ENCODE measurements at places on chromosomes 5 and 9.
A peak's percentile ranks its signal among the peaks of the same experiment; 100 is the strongest.

GRCh38 chr5:8098081-8098480, 229.1 kb downstream of the MTRR start:
- no peak for DNase-seq

GRCh38 chr9:79902825-79903600, 331.2 kb downstream of the TLE4 start:
- DNase-seq = no peak

DNA sequence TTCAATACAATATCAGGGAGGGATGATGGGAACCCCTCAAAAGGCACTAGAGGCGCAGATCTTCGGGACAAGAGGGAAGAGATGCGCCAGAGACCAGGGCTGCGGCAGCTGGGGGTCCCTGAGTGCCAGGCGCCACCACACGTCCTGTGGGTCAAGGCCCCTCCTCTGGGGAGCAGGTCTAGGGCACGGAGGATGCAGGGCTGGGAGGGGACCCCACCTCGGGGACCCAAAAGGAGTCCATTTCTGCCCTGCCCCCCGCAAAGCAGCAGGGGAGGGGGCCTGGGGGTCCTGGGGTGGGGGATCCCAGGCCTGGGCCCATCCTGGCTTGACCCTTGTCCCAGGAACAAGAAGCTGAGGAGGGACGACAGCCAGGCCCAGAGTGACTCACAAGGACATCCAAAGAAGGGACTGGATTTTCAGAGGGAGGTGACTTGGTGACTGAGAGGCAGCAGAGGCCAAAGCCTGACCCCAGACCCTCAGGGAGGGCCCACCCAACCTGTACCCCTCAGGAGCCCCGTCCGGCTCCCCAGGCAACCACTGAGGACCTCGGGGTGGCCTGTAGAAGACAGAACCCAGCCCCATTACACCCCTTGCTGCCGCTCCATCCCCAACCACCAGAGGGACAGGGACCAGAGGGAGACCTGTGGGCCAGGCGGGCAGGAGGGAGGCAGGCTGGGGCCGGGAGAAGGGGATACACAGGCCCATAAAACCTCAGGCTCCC, 54.2 kb downstream of the LRSAM1 start:
- peak; percentile 26 for DNase-seq

DNA sequence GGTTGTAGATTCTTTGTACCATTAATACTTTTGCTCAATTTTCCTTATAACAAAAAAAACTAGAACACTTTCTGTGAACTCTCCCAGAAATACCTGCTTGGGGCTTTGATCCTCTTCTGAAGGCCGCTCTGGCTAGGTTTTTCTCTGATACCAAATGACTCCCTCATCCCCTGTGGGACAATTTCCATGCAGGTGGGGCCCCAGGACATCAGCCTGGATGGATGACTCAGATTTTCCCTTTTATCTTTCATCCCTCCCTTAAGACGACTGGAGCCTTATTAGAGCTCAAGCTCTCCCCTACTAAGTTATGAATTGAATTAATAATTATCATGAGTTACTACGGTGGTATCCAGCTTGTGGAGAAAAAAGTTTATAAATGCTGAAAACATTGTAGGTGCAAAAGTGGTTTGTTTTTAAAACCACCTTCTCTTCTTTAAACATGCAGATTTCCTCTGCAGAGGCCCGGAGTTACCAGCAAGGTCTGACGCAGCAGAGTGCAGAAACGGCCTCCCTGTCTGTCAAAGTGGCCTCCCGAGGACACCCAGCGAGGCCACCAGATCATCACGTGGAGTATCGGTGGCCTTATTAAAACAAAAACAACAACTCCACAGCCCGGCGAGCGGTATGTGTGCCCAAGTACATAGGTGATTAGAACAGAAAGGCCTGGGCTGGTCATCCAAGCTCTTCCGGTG, 50.8 kb upstream of the IRX4 start:
- no peak for DNase-seq

DNA sequence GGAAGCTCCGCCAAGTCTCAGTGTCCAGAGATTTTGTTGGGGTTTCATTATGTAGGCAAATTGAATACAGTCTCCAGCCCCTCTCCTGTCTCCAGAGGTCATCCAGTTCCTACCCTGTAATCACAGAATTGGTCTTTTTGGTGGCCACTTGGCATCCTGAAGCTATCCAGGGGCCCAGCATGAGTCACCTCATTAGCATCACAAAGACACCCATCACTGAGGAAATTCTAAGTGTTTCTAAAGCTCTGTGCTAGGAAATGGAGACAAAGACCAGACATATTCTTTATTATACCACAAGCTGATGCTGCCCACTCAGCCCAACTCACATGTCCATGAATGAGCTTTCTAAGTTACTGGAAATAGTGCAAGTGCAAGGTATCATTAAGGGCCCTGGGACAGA, 229.9 kb downstream of the DOCK8 start:
- DNase-seq = no peak

- DNase-seq = no peak
Measured at GRCh38 chr5:142087920-142088679, 20.5 kb upstream of the NDFIP1 start.

DNA sequence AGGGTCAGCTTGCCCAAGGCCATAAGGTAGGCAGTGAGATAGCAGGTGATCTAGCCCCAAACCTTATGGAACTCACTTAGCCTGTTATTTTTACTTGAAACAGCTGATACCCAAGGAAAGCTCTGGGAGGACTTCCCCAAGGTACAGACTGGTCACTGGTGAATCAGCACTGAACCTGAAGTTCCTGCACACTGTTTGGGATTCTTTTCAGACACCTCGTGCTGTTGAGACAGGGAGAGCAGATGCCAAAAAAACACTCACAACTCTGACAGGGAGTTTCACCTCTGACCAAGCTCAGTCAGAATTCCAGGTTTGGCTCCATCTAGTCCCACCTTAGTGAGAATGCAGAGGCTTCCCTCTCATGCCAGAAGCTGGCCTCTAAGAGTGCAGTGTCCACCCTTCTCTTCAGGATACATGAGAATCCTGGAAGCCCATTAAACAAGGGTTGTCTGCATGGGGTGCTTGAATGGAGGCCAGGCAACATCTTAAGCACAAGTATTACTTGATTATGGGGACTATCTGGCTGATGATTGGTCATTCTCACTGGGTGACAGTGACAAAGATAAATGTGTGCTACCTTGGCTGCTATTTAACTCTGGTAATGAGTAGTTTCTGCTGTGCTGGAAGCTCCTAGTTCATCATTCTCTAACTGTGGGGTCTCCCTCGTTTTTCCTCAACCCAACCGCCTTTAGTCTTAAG, 122.8 kb upstream of the SLIT3 start:
- no peak for DNase-seq

DNA sequence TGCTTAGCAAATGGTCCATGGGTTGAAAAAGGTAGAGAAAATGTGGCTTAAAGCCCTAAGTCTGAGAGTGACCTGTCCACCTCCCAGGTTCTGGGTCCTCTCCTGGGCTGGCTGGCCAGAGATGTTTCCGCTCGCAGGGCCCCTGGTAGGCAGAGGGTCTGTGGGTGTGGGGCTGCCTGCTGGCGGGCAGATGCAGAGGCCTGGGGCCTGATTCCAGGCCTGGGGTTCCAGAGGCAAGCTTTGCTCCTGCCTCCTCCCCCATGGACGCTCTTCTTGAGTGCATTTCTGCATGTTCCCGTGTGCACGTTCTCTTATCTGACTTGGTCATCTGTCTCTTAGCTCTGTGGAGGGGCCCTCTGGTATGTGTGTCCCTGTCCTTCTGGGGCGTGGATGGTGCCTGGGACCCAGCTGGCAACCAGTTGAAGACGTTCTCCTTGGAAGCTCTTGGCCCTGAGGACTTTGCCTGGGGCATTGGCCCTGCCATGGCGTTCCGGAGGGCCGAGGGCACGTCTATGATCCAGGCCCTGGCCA, 3.8 kb downstream of the MIGA2 start:
- DNase-seq = no peak

DNA sequence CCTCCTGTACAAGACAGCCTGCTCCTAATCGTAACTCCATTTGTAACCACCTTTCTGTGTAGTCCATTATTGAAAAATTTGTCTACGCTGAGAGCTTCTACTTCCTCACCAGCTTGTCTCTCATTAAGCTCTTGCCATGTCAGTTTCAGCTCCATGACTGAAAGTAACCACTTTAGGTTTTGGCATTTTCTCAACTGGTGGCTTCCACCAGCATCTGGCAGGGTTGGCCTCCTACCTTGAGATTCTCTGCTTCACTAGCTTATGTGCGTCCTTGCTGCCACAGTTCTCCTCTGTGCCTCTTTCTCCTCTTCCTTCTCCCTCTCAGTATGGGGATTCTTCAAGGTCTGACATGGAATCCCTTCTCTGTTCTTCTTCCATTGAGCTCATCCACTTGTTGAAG, 31.8 kb downstream of the F2RL2 start:
- no peak for DNase-seq

- no peak for DNase-seq
Measured at GRCh38 chr9:92242260-92243136, 51.0 kb downstream of the IARS1 start.

GRCh38 chr9:79193001-79193400, 378.8 kb upstream of the TLE4 start:
- DNase-seq = no peak

DNA sequence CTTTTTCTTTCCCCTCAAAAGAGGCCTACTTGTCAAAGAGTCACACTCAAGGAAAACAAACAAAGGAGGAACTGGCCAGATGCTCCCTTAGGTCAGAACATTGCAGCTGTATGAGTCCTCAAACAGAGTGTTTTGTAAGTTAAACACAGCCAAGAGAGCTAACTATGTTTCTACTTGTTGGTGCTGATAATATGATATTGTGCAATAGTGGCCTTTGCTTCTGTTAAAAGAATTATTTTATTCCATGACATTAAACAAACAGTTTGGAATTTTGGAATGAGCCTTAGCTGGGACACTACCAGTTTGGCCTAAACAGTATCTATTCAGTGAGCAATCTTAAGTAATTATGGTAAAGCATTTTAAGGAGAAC, 56.0 kb upstream of the TPD52L3 start:
- DNase-seq = no peak

- DNase-seq = no peak
Measured at GRCh38 chr5:134189031-134189430, 12.3 kb upstream of the SKP1 start.

- DNase-seq = peak; percentile 49
Measured at GRCh38 chr5:463952-464351, 21.0 kb downstream of the EXOC3 start.

GRCh38 chr9:93955111-93955980, at the start of gene BARX1:
TSS of gene BARX1 (minus strand) at chr9:93955355. CDS start at chr9:93955146, 209 bp downstream.
- no peak for DNase-seq

DNA sequence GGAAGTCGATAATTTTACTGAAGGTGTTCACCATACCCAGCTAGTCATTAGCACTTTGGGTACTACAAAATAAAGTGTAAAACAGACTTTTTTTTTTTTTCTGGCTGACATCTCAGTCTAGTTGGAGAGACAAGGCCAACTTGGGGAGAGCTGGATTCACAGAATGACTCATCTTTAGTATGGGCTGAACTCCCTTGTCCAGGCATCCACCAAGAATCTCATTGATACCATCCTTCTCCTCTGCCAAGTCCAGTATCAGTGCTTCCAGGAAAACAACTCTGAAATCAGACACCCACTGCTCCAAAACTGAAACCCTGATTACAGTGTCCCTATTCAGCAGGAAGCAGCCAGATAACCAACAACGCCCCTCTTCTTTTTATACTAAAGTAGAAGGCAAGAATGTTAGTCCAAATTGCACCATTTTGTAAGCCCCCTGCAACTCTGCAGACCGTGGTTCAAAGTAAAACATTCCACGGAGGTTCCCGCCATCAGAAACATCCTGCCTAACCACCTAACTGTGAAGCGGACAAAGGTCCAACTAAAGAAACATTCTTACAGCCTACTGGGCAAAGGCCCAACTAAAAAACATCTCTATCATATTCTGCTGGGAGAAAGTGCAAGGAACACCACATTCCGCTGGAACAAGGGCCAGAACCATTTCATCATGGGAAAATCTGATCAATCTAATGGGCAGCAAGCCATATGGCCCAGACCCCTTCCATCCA, 728.2 kb downstream of the BRINP1 start:
- no peak for DNase-seq

- DNase-seq = no peak
Measured at GRCh38 chr9:113403646-113404045, 2.6 kb upstream of the ALAD start.

- DNase-seq = no peak
Measured at GRCh38 chr5:68054638-68055037, 160.9 kb upstream of the PIK3R1 start.

DNA sequence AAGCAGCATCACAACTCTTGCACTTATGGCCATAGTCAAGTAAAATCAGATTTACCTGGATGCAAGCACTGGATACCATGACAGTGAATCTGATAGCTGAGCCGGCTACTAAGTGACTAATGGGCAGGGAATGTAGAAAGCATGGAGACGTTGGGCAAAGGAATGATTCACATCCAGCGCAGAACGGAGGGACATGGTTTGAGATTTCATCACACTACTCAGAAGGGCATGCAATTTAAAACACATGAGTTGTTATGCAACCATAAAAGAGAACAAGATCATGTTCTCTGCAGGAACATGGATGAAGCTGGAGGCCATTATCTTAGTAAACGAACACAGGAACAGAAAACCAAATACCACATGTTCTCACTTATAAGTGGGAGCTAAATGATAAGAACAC, 169.1 kb upstream of the PIK3R1 start:
- no peak for DNase-seq

DNA sequence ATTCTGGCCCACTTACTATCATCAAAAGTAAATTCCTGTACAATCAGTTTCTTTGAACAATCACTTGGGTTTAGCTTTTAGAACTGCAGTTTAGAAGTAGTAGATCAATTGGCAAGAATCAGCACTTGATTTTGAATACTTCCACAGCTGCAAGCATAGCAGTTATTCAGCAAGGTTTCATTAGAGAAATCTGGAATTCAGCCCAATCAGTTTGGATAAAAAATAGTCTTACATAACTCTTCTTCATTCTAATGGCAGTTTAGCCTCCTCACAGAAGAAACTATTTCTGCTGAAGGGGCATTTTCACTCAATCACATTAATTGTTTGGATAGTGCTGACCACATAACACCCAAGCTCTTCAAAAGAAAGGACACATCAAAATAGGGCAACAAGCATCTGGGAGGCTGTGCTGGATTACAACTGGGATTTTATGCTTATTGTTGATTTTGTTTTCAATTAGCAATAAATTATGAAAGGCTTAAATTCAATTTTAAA, 336.2 kb upstream of the PDE4D start:
- DNase-seq = no peak

- DNase-seq = no peak
Measured at GRCh38 chr5:179716286-179716685, 16.3 kb upstream of the MAML1 start.

- DNase-seq = no peak
Measured at GRCh38 chr5:102796498-102796897, 41.4 kb downstream of the PAM start.
